ENCODE measurements at places on chromosomes 2 and 18. TPM values are rescaled to one million over a fixed set of nuclear protein-coding genes. Genes with fewer than 3 reads are reported as not detected.
A peak's percentile ranks its signal among the peaks of the same experiment; 100 is the strongest.

Gene STPG4
- total RNA-seq = 0.14 TPM

Gene CYP1B1
- total RNA-seq = not detected

Gene CCBE1
- not detected for total RNA-seq

Gene CAPN14
- not detected for total RNA-seq

Gene TANK
- total RNA-seq = 45.2 TPM

Gene POTEC
- total RNA-seq = not detected

Gene SCN2A
- not detected for total RNA-seq

Gene THUMPD2
- total RNA-seq = 24.9 TPM

GRCh38 chr18:37565101-37565976 is at the start of gene CELF4:
Gene CELF4, minus strand, starts transcription at chr18:37565798.
- no peaks in the 10 kb centered on the region for H3K36me3 ChIP-seq
- H3K4me3 ChIP-seq = no peak within 1 kb of the TSS
- DNase-seq = no peak
- H3K4me1 ChIP-seq = no peaks in the 10 kb centered on the region

GRCh38 chr2:241942416-241943208 is 73.1 kb downstream of the RTP5 start:
- H3K27me3 ChIP-seq = no peaks in the 10 kb centered on the region
- no peak overlapping the region for H3K27ac ChIP-seq
- DNase-seq = no peak
- H3K36me3 ChIP-seq = no peaks in the 10 kb centered on the region

DNA sequence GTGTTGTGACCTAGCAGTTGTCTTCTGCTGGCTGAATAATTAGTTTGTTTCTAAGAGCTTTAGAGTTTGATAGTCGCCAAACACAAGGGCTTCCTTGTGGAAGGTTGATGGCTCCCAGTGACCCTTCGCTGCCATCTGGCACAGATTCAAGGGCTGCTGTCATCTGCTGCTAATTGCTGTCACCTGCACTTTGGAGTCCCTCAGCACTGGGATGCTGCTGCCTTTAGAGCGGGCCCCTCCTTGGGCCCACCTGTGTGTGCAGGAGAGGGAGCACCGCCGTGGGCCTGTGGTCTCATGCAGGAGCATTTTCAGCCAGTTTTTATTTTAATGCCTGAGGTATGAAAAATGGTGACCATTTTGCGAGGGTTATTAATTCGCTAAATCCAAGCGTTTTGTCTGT is 154.0 kb upstream of the NFATC1 start:
- H3K36me3 ChIP-seq = no peaks in the 10 kb centered on the region
- no peak overlapping the region for H3K4me3 ChIP-seq
- no peak overlapping the region for H3K27ac ChIP-seq
- H3K4me1 ChIP-seq = no peaks in the 10 kb centered on the region
- DNase-seq = no peak

- DNase-seq = no peak
- H3K27ac ChIP-seq = no peak overlapping the region
- H3K27me3 ChIP-seq = no peaks in the 10 kb centered on the region
- H3K4me1 ChIP-seq = no peaks in the 10 kb centered on the region
- no peaks in the 10 kb centered on the region for H3K36me3 ChIP-seq
- H3K4me3 ChIP-seq = no peak overlapping the region
These were observed 163.3 kb downstream of the SMAD7 start for GRCh38 chr18:48787203-48788151.

DNA sequence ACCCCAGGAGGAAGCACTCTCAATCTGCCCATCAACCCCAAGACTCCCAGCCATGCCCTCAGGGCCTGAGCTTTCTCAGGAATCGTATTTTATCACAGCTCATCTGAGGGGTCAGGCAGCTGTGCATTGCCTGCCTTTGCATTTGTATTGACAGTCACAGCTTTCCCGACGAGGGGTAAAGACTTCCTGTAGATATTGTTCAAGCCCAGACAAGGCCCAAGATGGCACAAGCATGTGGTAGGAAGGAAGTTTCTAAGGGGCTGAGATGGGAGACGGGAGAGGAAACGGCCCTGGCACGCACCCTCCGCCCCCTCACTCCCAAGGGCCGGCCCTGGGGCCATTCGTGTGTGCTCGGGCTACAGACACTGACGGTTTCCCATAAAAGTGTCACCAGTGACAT is 34.2 kb upstream of the PRLH start:
- no peak overlapping the region for H3K4me3 ChIP-seq
- no peak for DNase-seq
- no peaks in the 10 kb centered on the region for H3K36me3 ChIP-seq
- no peaks in the 10 kb centered on the region for H3K4me1 ChIP-seq

GRCh38 chr18:54880395-54881105 is 52.3 kb downstream of the RAB27B start:
- H3K4me3 ChIP-seq = no peak overlapping the region
- no peak overlapping the region for H3K27ac ChIP-seq
- no peak for DNase-seq
- no peaks in the 10 kb centered on the region for H3K36me3 ChIP-seq
- no peaks in the 10 kb centered on the region for H3K27me3 ChIP-seq
- no peaks in the 10 kb centered on the region for H3K4me1 ChIP-seq

GRCh38 chr2:70565039-70565731 is 11.6 kb upstream of the TGFA start:
- no peak overlapping the region for H3K27ac ChIP-seq

DNA sequence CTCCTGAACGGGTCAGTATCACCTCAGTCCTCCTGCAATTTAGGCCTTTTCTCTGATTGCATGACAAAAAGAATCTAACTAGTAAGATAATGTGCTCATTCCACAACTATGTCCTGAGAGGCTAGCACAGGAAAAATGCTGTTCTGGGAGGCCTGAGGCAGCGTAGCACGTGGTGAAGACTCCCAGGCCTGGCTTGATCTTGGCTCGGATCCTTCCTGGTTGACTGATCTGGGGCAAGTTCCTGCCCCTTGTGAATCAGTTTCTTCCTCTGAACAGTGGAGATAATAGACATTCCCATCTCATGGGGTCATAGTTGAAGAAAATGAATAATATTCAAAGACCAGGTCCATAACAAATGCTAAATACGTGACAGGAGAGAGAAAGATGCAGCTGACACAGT is 12.3 kb downstream of the FBLN7 start:
- DNase-seq = no peak
- H3K27ac ChIP-seq = no peak overlapping the region
- H3K27me3 ChIP-seq = no peaks in the 10 kb centered on the region
- H3K4me3 ChIP-seq = no peak overlapping the region
- peaks cover 3% of the 10 kb centered on the region for H3K4me1 ChIP-seq

GRCh38 chr2:16726147-16726546 is 60.5 kb upstream of the CYRIA start:
- peaks cover 17% of the 10 kb centered on the region for H3K4me1 ChIP-seq
- no peak for DNase-seq
- H3K27me3 ChIP-seq = no peaks in the 10 kb centered on the region
- H3K4me3 ChIP-seq = no peak overlapping the region
- no peak overlapping the region for H3K27ac ChIP-seq
- no peaks in the 10 kb centered on the region for H3K36me3 ChIP-seq

GRCh38 chr2:71685073-71685848 is 231.9 kb downstream of the DYSF start:
- no peaks in the 10 kb centered on the region for H3K4me1 ChIP-seq
- no peaks in the 10 kb centered on the region for H3K27me3 ChIP-seq
- no peak overlapping the region for H3K27ac ChIP-seq
- peaks cover 11% of the 10 kb centered on the region for H3K36me3 ChIP-seq
- no peak overlapping the region for H3K4me3 ChIP-seq
- DNase-seq = no peak

GRCh38 chr2:38912619-38913018 is 22.9 kb downstream of the ARHGEF33 start:
- H3K36me3 ChIP-seq = no peaks in the 10 kb centered on the region
- no peak overlapping the region for H3K27ac ChIP-seq
- no peaks in the 10 kb centered on the region for H3K4me1 ChIP-seq
- no peak for DNase-seq
- no peaks in the 10 kb centered on the region for H3K27me3 ChIP-seq

DNA sequence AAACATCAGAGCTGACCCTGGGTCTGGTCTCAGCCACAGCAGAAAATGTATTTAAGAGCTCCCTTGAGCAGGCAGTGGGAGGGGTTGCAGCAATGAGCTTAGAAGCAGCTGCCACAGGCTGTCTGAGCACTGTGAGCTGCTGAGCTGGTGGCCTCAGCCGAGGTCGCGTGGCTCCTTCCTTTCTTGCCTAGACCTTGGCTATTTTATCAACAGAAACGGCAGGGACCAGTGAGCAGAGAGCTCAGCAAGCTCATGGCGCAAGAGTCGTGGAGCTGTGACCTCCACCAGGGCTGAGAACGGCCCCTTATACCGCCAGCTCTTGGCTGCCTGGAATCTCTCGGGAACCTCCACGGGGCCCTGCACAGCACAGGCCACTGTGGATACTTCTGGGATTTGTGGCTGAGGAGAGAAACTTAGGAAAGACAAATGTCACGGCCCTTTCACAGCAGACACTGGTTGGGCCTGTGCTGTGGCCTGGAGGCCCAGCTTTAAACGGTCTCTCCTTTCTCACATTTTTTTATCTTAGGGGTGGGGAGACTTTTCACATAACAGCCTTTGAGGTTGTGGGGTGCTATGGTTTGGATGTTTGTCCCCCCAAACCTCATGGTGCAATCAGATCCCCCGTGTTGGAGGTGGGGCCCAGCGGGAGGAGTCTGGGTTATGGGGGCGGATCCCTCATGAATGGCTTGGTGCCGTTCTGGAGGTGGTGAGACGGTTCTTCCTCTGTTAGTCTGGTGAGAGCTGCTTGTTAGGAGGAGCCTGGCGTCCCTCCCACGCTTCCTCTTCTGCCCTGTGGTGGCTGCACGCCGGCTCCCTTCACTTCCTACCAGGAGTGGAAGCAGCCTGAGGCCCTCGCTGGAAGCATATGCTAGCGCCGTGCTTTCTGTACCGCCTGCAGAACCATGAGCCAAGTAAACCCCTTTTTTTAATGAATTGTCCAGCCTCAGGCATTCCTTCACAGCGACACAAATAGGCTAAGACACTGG is 1.7 kb downstream of the ALLC start:
- peak overlapping the region; percentile 89 for H3K27ac ChIP-seq
- H3K27me3 ChIP-seq = no peaks in the 10 kb centered on the region
- H3K36me3 ChIP-seq = no peaks in the 10 kb centered on the region
- peak; percentile 89 for DNase-seq
- peaks cover 45% of the 10 kb centered on the region for H3K4me1 ChIP-seq

Measured in SJCRH30 (cell line).